ENCODE measurements at places on chromosomes 2 and 18. TPM values are rescaled to one million over a fixed set of nuclear protein-coding genes. Genes with fewer than 3 reads are reported as not detected.
A peak's percentile ranks its signal among the peaks of the same experiment; 100 is the strongest.

The PARD6G gene
- 4.1 TPM for total RNA-seq

DNA sequence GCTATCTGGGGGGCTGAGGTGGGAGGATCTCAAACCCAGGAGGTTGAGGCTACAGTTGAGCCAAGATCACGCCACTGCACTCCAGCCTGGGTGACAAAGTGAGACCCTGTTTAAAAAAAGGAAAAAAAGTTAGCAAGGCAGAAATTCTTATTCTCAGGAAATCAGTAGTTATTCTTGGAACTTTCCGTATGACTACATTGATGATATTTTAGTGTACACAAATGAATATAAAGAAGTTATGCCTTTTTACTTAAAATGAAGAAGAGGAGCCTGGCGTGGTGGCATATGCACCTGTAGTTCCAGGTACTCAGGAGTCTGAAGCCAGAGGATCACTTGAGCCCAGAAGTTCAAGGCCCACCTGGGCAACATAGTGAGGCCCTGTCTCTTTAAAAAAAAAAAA, 7.4 kb downstream of the SPDYA start:
- no peak for DNase-seq

The CABLES1 gene
- 20.4 TPM for total RNA-seq

DNA sequence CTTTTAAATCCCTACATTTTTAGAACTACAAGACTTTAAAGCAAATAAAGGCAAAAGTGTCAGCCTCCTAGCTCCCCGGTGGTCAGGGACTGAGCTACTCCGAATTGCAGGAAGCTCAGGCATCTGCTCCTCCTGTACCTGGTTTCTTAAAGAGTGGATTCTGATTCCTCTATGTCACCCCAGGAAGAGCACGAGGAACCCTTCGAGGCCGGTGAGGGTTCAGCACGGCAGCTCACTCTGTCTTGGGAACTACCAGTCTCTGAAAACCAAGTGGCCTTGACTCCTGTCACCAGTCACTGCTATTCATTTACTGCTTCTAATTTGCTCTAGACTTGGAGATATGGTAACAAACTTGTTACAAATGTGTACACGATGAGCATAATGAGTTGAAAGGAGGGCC, 2.3 kb downstream of the PER2 start:
- no peak for DNase-seq

The LANCL1 gene
- 46.7 TPM for total RNA-seq

GRCh38 chr2:43131051-43131889, 95.1 kb downstream of the ZFP36L2 start:
- peak; percentile 73 for DNase-seq

The LPIN2 gene
- total RNA-seq, result 16.4 TPM

DNA sequence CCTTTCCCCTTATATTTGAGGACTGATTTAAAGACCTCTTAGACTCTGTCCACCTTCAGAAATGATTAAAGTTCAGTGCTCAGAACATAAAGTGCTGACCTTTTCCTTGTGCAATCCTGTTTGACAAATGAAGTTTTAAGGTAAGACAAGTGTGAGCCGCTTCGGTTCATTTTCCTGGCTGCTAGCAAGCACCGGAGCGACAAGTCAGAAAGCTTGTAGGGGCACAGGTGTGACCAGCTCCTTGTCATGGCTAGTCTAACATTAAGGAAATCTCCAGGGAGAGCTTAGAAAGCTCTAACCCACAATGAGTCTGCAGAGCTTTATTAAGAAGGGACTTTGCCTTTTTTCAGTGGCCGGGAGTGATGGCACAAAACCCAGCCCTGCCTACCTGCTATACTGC, 2.3 kb upstream of the NCKAP5 start:
- no peak for DNase-seq

GRCh38 chr2:205640716-205641115, 41.6 kb upstream of the NRP2 start:
- DNase-seq, result no peak

- DNase-seq, result no peak
Observed at GRCh38 chr18:28767727-28768211, 590.8 kb upstream of the CDH2 start.

The NPHP1 gene
- total RNA-seq, result 2.9 TPM

GRCh38 chr18:12377556-12378197, 650 bp upstream of the AFG3L2 start:
- DNase-seq, result no peak

DNA sequence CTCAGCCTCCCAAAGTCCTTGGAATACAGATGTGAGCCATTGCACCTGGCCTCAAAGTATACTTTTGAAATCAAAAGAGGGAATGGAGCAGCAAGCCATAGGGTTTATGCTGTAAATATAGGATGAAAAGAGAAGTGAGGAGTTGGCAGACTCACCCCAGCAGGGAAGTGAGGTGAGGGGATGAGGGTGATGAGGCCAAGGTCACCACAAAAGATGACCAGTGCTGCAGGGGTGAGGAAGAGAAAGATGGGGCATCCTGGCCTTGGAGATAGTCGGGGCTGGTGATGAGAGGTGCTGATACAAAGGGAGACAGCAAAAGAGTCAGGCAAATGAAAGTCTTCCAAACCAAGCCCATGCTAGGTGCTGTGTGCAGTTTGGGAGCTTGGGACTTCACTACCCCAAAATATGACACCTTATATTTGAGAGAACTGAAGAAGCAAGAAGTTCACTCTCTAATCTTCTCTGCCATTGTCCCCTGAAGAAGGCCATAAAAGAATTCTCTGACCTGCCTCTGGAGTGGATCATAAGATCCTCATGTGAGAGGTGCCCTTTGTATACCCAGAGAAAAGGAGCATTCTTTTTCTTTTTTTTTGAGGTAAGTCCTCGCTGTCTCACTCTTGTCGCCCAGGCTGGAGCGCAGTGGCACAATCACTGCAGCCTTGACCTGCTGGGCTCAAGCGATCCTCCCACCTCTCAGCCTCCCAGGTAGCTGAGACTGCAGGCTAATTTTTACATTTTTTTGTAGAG, 31.0 kb downstream of the TGIF1 start:
- no peak for DNase-seq

The FAM237A gene
- not detected for total RNA-seq

- DNase-seq, result no peak
Observed at GRCh38 chr2:234393354-234393753, 103.5 kb downstream of the ARL4C start.

The ACTG2 gene
- 12.1 TPM for total RNA-seq

DNA sequence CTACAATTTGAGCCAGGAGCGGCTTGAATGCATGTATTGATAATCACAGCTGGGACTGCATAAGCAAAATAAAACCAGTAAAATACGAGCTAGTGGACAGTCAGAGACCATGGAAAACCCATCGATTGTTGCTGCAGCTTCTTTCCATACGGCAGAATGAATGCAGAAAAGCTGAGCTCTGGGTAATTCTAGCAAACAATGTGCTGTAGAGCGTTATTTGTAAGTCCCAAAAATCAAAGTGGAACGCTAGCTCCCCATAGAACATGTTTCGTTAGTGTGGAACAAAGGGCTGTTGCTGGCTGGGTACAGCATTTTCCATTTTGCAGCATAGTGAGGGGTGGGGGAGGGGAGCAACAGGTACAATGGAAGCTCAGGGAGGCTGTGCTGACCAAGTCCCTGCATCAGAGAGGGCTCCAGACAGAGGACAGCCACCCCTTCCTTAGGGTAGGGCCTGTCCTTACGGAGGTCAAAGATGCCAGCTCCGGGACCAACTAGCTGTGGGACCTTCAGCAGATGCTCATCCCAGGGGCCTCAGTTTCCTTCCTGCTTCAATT, 74.1 kb downstream of the BOD1L2 start:
- no peak for DNase-seq

DNA sequence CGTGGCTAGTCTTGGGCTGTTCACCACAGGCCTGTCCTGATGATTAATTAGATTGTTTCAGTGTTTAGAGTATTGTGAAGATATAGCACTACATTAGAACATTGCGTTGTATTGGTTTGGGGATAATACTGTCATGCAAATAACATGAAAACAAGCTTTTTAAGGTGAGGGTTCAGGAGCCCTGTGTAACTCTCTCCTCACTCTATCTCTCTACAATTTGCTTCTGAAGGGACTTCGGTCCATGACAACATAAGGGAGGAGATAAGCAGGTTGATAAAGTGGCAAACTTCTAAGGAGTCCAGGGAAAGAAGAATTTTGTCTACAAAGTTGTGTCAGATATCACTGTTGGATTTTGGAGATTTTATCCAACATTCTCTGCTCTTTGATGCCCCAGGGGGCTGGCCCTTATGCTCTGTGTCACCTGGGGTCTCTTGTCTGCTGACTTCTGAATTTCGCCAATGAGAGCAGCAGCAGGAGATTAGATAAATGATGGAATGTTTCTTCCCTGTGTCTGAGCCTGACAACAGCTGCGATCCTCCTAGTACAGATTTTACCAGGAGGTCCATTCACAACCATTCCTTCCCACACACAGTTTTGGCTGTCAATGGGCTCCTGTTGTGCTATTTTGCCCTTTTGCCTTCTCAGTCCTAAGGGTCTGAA, 3.3 kb downstream of the TNP1 start:
- no peak for DNase-seq

GRCh38 chr2:3265471-3265870, 112.1 kb downstream of the EIPR1 start:
- no peak for DNase-seq

GRCh38 chr2:227043981-227044380, 120.0 kb downstream of the COL4A4 start:
- no peak for DNase-seq

DNA sequence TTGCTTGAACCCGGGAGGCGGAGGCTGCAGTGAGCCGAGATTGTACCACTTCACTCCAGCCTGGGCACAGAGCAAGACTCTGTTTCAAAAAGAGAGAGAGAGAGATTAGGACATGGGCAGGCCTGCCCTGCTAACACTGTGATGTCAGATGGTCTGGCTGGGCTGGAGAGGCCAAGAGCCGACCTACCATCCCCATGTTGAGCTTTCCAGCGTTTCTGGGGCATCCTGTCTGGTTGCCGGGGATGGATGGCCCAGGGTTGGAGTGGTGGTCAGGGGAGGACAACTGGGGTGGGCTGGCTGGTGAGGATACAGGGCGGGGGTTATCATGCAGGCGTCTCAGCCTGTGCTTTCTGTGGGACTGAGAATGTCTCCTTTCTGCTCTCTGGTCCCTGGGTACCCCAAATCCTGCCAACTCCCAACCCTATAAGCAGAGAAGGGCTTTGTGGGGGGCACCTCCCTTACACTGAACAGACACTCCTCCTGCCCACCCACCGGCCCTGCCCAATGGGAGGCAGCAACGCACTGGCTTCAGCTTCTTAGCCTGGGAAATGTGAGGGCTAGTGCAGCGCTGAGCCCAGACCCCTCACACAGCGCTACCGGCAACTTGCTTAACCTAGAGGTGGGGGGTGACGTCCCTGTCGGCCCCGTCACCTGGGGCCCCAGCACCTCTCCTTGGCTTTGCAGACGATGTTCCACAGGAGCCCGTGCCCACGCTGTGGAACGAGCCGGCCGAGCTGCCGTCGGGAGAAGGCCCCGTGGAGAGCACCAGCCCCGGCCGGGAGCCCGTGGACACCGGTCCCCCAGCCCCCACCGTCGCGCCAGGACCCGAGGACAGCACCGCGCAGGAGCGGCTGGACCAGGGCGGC, 5.4 kb downstream of the SNORC start:
- no peak for DNase-seq

The CCDC121 gene
- 5.4 TPM for total RNA-seq

The SLC23A3 gene
- total RNA-seq, result 0.47 TPM

The C1D gene
- 14.6 TPM for total RNA-seq

GRCh38 chr18:8493141-8493540, 116.1 kb upstream of the RAB12 start:
- DNase-seq, result no peak

DNA sequence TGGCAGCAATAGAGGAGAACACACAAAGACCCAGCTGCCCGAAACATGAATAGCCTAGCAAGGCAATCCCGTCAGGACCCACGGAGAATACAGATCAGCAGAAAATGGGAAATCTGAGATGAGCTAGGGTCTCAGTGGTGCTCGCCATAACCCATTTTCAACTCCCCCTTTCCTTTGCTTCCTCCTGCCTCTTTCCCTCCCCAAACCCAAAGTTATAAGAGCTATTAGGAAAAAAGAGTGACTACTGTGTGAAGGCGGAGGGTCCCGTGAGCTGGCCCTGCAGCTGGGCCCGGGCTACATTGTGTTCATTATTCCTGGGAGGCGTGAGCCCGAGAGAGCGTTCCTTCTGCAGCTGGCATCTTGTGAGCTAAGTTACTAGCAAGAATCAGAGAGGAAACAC, 118.4 kb downstream of the PID1 start:
- DNase-seq, result no peak

- peak; percentile 41 for DNase-seq
Observed at GRCh38 chr2:64524604-64525316, 632 bp downstream of the AFTPH start.

GRCh38 chr2:85777441-85777861, 23.7 kb downstream of the ATOH8 start:
- DNase-seq, result peak; percentile 54

The DNAJC5G gene
- total RNA-seq, result 0.71 TPM

The FBXO36 gene
- total RNA-seq, result 1.4 TPM

DNA sequence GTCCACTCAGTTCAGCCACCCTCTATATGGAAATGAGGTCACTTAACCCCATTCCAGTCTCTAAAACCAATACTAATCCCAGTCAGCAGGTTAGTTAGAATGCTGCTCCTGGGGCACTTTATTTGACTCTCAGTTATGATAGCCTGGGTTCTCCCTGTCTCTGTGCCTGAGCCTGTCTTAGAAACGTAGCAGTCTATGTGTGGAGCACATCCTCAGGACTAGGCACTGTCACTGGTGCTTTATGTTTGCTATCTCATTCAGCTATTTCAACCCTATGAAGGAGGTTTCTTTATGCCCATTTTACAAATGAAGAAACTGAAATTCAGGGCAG, 152.5 kb upstream of the PKDCC start:
- DNase-seq, result no peak

The NDUFS1 gene
- total RNA-seq, result 236 TPM

DNA sequence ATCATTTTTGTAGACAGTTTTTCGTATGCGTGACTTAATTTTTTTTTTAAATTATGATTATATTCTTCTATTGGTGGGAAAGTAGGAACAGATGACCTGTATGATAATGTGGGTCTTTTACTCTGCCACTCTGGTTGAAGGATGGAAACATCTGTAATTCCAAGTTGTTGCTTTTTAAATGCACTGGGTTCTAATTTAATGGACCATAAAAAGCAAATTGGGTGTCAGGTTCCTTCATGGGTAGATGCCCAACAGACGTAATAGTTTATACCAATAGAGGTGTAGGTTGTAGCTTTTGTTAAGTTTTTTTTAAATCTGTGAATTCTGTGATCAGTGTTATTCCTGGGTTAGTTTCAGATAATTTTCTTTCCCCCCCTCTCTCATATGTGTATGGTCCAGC, 117.6 kb downstream of the MAP4K4 start:
- DNase-seq, result no peak

GRCh38 chr2:221337957-221338685, 234.0 kb downstream of the EPHA4 start:
- DNase-seq, result no peak

All from left cardiac atrium (tissue), 4 donors.